ENCODE measurements at places on chromosomes 1 and 21.

DNA sequence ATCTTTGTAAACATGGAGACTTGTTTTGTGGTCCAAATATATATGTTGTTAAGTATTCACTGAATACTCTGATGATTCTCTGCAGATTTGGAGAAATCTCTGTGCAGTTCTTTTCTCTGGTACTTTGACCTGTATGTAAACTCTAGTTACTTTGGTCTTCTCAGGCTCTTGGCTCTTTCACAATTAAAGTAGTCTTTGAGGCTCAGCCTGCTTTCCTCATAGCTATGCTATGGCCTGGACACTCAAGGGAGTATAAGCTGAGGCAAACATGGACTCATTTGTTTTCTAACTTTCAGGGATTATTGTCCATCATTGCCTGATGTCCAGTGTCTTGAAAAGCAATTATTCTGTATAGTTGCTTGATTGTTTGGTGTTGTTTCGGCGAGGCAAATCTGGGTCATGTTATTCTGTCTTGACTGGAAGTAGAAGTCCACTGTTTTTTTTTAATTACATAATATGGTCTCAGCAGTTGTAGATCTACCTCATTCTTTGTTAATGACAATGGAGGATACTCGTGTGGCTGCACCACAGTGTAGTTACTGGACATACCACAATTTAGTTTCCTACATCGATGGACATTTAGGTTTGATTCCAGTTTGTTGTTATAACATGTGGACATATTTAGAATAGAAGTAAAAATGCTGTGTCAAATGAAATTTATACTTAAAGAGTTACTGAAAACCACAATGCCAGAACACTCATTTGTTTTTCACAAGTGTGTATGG lies 9.2 kb downstream of the PTBP2 start:
- no peak for DNase-seq

DNA sequence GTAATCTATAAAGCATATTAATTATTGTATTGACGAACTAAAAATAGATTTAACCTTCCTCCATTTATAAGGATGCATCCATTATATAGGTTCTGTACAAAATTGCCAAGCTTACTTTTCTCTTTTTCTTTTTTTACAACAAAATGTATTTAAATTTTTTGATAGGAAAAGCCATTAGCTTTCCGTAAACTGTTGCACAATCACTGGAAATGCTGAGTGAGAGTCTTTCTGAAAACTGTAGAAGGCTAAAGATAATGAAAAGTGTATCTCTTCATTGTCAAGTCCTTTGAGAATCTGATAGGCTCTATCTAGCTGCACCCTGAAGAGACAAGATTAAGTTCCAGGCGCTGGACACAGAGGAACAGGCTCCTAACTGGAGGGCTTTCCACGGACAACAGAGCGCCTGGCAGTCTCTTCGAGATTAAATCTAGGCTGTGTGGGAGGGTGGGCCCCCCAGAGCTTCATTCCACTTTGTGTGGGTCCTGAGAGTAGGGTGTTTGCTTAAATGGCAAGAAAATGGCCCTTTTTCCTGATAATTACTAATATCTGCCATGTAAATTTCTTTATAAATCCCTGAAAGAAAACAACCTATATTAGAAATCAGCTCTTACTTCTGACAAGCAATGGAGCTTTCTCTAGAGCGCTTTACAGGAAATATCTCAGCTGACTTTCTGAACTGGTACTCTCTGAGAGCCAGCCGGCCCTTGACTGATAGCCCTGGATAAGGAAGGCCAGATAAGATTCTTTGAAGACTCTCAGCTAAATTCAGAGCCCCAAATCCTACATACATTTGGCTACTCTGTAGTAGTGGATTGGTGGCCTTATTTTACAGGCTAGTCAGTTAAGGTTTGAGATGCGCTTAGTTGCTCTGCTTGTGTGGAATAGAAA lies 108.3 kb downstream of the FMN2 start:
- no peak for DNase-seq

DNA sequence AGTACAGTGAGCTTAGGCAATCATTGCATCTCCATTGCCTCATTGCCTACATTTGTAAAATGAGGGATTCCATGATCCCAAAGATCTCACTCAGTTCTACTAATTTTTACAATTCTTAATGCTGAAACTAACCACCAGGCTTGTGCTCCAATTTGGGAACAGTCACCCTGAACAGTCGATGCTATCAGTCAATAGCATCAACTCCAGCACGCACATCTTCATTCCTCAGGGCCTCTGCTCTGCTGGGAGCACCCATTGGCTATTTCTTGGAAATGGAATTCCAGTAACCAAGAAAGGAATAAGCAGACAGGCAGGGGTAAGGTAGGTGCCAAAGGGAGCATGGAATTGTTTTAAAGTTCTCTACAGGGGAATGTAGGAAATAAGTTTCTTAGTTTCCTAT lies 14.2 kb upstream of the ACKR1 start:
- DNase-seq, result no peak

GRCh38 chr21:43305336-43305665 lies 121.6 kb downstream of the SIK1 start:
- no peak for DNase-seq

DNA sequence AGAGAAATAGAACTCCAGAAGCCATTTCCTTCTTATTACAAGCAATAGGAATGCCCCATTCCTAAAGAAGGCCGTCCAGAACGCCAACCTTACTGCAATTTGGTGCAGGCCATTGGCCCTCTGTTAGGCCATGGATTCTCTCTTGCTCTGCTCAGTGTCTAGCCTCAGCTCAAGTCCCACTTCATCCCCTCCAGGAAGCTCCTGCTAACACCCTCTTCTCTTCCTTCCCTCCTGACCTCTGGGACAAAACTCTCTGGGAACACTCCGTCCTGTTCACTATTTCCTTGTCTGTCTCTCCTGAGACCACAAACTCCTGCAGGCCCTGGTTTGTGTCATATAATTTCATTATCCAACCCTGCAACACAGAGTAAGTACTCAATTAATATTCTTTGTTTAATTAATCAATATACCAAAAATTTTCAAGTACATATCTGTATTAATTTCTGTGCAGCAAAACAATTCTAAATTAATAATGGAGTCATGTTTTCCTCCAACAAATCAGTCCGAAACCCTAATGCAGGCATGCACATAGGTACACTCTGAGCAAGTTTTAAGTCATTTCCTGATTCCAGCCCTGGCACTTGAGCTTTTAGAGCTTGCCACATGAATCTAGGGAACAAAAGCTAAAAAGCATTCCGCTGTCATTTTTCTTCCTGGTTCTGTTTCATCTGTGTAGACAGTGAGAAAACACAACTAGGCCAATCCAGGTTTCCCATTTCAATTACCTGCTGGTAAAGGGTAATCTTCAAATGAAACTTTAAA lies 245.3 kb downstream of the SETD4 start:
- DNase-seq, result no peak

DNA sequence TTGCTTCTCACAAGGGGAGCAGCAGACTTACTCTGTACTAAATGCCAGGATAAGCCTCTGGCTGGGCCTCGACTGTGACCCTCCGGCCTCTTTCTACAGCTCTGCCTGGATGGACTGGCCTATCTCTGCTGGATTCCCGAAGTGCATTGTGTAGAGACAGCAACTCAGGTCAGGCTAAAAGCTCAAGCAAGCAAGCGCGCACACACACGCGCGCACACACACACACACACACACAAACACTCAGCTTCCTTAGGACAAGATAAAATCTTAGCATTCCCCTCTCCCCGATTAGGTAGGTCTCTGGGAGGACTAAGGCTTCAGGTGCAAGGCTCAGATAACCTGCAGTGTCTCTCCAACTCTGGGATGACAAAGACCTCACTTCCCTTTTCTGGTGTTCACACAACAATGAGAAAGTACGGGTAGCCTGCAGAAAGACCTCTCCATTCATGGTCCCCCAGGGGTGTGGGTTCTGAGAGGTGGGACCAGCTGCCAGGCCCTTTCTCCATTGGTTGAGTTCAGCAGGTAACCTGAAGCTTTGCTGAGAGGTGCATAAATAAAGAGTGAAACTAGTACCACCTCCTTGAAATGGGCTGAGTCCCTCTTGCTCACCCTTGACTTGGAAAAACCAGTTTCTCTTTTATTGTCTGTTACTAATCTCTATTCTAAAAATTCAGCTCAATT lies 155.1 kb upstream of the CAMK1G start:
- DNase-seq, result no peak

DNA sequence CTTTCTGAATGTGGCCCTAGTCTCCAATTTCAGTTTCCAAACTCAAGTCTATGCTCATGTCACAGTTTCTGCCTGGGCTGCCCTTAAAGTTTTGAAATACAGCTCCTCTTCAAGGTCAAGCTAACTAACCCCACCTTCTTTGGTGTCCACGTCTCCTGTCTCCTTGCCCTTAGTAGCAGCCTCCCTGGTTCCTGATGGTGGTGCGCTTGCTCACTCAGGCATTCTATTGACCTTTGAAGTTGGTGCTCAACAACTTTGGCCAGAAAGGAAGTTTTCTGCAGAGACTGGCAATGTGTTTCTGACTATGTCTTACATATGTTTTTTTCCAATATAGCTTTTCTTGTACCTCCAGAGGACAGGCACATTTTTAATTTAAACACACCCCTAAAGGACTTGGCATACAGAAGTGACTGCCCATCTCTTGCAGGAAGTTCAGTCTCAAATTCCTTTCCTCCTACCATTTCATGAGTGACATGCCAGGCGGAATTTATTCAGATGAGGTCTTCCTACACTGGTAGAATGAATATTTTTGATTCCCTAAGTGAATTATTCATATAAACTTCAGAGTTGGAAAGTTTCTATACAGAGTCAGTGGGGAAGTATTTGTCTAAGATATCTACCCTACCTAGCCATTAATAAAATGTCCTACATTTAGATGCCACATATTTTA lies 364.3 kb upstream of the USP24 start:
- DNase-seq, result no peak

- no peak for DNase-seq
Measured at GRCh38 chr1:8184301-8184700, 133.6 kb upstream of the SLC45A1 start.

DNA sequence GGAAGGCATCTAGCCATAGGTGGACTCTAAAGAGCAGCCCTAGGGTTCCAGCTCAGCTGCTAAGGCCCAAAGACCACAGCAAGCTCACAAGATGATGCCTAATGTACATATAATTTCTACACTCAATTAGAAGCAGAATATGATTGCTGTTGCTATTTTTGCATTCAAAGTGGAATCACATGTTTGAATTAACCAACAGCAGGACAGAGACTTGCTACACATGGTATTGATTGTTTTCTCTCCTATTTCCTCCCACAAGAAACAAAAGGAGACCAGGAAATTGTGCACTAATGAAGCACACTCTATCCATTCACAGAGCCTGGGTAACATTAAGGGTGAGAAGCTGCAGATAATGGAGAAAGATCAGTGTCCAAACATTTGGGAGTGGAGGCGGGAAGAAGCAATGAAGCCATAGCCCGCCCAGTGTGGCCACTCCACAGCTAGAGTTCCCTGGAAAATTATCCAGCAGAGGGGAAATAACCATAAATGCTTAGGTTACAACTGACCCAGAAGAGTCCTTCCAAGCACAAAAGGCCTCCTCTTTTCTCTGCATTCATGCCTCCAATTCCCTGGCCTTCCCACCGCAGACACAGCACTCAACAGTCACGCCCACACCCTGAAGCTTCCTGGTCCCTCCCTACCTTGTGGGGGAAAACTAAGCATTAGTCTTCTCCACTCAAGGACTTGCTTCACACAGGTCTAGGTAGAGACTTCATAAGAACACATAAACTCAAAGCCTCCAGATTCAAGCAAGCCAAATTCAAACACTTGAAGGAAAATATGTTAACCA lies 7.5 kb downstream of the CNN3 start:
- no peak for DNase-seq

DNA sequence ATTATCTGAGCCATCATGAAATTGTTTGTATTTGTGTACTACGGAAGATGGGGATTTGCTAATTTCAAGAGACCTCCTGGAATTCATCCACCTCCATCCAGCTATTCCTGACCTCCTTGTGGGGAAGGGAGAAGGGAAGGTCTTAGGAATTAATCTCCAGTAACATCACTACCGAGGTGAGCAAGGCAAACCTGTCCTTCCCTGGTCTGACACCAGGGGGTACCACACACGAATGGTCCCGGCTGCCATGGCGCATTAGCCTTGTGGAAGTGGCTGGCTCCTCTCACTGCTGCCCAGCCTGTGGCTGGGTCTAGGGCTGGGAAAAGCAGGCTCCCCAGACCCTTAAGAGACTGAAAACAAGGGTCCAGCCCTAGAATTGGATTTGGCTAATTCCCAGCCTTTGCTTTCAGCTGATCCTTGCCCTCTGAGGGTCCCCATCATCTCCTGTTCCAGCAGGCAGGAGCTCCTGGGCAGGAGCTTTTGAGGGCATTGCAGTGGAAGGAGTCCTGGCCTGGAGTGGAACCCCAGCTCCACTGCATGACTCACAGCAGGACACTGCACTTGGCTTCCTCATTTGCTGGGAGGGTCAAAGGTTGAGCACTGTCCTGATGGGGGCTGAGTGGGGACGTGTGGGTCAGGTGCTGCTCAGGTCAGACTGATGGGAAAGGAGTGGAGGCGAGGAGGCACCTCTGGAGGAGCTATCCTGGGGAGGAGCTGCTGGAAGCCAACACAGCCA lies 34.8 kb downstream of the RIMS3 start:
- DNase-seq, result no peak

DNA sequence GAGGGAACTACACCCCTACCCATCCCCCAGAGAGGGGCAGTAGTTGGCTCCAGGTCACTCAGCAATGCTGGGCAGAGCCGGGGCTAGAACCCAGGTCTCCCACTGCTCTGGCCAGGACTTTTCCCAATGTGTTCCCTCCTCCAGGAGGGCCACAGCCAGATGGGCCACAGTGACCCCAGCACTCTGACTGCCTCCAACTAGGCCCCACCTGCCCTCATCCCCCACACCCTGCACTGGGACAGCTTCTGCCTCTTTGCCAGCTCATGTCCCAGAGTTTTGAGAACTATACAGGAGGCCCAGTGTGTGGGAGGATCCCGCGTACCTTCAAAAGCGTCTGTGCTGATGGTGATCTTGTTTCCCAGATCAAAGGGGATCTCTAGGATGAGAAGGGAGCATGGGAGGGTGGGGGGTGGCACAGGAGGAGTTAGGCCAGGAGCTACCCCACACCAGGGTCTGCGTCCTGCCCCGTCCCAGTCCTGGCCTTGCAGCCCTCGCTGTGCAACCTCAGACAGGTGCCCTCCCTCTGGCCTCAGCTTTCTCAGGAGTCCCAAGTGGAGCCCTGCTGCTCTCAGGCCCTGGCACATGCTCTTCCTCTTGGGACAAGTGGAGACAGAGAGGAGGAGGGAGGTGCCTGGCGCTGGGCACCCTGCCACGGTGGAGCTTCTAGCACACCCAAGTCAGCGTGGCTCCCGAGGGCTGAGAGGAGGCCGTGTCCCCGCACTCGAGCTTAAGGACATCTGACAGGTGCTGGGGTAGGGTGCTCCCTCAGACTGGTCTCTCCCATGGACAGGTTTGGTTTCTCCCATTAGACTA lies 22.0 kb downstream of the MYOM3 start:
- DNase-seq, result no peak

GRCh38 chr1:61637470-61637869 lies 87.5 kb downstream of the TM2D1 start:
- DNase-seq, result no peak

GRCh38 chr1:150126811-150127210 lies 22.9 kb upstream of the PLEKHO1 start:
- no peak for DNase-seq

DNA sequence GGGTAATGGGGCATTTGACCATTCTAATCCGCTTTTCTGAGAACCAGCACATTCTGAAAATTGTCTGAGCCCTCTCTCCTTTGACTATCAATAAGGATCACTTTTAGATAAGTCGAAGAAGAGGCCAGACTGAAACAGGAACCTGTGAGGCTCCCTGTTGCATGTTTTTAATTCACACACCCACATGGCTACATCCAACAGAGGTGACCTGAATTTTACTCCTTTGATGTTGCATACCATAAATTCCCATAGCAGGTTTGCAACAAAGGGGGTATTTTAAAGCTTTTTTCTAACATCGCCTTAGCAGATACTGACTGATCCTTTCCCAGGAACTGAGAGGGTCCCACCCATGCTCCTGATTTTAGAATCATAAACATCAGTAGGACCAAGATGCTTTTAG lies 450.8 kb downstream of the USP25 start:
- DNase-seq, result no peak
